Stimulated activated CD4-positive, alpha-beta T cell treated with anti-CD3 and anti-CD28 coated beads, Interleukin-12 subunit alpha, Interleukin-12 subunit beta, amount 100 ng/mL, for 48 hours (primary cell): ENCODE measurements at places on chromosomes 5 and 9.

DNA sequence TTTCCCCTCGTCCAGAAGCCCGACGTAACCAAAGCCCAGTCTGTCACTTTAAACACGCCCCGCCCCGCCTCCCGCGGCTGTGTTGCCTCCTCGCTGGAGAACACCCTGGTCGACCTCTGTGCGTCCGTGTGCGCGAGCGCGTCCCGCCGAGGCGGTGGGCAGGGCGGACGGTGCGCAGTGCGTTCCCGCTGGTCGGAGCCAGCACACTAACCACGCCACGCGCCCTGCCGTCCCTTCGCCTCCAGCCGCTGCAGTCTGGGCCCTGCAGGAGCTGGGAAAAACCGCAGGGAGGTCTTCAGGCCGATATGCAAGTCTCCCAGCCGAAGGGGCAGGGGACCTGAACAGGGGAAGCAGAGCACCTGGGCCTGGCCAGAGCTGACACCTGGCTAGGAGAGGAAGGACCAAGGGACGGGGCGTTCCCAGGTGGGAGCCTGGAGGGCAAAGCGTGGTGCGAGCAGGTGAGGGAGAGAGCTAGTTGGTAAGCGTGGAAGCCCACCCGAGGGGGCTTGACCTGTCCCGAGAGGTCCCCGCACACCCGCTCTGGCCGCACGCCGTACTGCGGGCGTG lies 1.3 kb upstream of the PHPT1 start:
- DNase-seq = peak; percentile 77

DNA sequence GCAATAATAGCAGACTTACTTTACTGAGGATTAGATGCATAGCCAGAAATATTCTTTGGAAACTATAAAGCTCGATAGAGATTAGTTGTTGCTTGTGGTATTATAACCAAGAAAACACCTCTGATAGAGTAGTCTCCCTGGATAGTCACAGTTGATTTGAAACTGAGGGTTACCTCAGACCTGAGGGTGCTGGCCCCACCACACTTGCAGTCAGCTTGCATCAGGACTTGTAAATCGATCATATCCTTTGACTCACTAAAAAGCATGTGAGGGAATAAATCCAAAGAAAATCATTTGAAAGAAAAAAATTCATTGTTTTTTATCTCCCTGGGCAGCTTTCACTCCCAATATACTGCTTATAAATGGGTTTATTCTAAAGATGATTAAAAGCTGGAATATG lies 39.4 kb downstream of the GALNT12 start:
- DNase-seq = no peak

DNA sequence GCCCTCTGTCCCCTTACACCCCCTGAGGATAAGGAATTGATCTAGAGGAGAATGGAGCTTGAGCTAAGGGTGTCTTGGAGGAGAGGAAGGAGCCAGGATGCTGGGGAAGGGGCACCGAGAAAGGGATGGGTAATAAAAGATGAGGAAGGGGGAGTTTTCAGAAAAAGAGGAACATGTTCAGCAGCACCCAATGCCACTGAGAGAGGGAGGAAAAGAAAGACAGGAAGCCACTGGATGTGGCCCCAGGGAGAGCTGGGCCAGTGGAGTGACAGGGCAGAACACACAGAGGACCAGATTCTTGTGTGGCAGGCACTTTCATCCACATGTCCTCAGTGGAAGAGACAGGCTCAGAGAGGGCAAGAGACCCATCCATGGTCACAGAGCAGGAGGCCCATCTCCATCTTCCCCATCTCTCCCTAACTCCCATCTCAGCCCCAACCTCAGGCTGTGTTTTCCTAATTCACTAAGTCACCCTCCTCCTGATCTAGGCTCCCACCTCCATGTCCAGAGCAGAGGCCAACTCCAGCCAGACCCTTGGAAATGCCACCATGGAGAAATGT lies 7.2 kb downstream of the PFN3 start:
- no peak for DNase-seq

DNA sequence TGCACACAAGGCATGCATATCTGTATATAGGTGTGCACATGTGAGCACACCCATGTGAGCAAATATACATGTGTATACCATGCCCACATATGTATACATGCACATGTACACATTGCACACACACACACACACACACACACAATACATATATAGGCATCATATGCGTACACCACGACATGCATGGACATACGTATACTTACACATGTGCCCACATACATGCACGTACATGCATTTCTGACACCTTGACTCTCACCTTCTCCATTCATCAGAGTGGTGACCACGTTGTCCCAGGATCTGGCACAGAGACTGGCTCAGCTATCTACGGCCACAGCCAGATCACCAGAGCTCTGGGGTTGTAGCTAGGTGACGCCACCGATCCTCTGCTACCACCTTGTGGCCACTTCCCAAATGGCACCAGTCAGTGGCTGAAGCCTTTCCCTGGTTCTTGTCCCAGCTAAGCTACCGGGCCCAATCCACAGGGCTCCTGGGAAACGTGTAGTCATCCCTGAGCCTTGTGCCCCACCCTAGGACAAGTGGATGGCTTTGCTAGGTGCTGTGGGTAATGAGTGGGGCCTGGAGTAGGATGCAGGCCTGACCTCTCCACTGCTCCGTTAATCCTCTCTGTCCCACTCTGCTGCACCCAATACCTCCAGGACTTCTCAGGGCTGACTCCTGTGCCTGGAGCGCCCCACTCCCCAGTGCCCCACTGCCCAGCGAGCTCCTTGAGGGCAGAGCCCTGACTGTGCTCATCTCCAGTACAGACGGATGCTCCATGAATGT lies 194.4 kb downstream of the RGS3 start:
- peak; percentile 72 for DNase-seq

DNA sequence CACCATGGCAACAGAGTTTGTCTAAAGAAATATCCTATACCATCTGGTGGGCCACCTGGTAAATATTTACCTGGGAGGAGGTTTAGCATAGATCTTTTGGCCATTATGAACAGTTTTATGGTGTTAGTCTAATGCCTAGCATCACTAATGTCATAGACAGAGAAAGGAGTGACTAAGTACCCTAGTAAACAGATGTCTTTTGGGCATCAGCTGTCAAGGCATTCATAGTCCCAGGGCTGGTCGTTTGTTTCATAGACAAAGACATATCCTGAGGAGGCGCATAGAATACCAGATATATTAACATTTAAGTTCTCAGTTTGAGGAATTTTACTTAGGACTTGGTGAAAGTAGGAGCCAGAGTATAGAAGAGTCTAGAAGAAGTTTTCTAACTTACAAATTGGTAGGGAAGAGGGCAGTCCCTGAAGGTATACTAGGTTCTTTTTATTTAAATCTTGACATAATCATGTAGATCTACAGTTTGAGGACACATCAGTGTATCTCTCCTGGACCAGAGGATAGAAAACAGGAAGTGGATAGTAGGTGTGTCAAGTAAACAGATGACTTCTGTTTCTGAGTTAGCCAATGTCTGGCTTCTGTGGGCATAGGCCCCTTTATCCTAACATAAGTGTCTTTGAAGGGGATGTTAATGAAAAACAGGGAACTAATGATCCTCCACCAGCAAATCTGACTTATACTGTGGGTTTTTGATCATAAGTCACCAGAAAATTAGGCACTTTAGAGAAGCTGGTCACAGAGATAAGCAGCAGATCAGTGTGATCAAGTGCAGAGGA lies 105.0 kb upstream of the PRSS3 start:
- DNase-seq = no peak

DNA sequence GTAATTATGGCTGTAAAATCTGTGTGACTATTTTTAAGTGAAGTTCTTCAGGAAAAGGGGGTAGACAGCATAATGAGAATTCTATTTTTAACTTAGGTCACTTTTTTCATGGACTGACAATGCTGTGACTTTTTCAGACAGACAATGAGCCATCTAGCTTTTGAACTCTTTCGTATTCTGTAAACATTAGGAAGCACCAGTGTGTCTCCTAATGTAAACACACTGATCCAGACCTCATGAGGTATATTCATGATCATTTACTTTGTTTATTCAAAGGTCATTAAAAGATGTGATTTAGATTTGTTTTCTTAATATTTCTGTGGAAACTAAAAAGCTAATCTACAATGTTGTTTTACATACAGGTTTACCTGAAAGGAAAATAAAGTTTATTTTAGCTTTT lies 352.6 kb downstream of the ADGRV1 start:
- no peak for DNase-seq
